Activated CD8-positive, alpha-beta memory T cell treated with anti-CD3 and anti-CD28 coated beads for 48 hours (primary cell): ENCODE measurements at places on chromosomes 3 and 15.

DNA sequence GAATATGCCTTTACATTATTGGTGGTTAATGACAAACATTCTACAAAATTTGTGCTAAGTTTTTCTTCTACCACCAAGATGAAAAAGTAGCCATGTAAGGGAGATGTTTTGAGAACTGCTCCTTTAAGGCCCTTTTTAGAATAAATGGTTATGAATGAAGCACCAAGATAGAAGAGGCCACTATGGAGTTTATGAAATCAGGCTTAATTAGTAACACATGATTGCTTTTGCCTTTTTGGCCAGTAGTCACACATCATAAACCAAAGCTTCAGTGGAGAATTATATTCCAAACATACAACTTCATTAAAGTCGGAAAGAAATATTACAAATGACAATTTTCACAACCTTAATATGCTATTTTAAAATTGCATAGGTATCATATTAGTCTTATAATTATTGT, 331.7 kb downstream of the RBMS3 start:
- no peak for DNase-seq

DNA sequence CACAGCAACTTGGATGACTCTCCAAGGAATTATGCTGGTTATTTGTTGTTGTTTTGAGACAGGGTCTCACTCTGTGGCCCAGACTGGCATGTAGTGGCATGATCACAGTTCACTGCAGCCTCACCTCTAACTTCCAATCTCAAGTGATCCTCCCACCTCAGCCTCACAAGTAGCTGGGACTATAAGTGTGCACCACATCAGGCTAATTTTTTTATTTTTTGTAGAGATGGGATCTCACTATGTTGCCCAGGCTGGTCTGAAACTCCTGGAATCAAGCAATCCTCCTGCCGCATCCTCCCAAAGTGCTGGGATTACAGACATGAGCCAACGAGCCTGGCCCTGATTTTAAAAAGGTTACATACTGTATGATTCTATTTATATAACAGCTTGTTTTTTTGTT, 63.0 kb downstream of the RBPMS2 start:
- no peak for DNase-seq

- DNase-seq: no peak
Measured at GRCh38 chr3:55431041-55431440, 56.1 kb downstream of the WNT5A start.

DNA sequence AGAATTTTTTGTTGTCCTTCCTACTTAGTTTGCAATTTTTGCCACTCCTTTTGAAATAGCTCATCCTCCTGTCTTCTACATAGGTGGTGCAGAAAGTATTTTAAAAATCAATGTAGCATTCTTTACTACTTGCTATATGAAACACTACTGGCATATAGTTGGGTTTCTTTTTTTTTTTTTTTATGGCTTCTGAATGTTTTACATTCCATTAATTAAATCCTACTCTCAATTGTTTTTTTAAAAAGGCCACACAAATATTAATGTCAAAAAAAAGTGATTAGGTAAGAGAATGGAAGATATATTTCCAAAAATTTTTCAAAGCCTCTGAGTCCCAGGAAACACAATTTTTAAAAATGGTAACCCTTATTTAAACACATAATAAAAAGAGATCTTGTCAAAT, 262.6 kb downstream of the MAGI1 start:
- DNase-seq: no peak

DNA sequence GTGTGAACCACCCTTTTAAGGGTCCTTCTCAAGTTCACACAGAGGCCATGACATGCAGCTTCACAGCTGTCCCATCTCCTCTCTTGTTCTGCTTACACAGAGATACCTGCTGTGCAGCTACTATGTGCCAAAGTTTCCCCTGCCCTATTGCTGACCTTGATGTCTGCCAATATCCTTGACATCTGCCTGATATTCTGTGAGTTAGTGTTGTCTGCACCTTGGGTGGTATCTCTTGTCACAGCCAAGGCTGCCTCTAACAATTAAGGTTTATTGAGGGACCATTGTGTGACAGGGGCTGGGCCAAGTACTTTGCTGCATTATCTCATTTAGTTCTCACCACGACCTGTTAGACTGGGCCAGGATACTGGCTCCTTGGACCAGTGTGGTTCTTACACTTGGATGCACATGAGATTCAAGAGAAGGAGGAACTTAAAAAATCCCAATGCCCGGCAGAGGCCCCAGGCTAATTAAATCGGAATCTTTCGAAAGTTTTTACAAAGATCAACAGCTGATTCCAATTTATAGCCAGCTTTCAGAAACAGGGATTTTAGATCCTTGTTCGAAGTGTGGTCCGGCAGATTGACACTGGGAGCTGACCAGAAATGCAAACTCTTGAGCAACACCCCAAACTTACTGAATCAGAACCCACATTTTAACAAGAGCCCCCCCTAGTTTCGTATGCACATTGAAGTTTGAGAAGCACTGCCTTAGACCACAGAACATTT, 178.6 kb downstream of the SATB1 start:
- no peak for DNase-seq

DNA sequence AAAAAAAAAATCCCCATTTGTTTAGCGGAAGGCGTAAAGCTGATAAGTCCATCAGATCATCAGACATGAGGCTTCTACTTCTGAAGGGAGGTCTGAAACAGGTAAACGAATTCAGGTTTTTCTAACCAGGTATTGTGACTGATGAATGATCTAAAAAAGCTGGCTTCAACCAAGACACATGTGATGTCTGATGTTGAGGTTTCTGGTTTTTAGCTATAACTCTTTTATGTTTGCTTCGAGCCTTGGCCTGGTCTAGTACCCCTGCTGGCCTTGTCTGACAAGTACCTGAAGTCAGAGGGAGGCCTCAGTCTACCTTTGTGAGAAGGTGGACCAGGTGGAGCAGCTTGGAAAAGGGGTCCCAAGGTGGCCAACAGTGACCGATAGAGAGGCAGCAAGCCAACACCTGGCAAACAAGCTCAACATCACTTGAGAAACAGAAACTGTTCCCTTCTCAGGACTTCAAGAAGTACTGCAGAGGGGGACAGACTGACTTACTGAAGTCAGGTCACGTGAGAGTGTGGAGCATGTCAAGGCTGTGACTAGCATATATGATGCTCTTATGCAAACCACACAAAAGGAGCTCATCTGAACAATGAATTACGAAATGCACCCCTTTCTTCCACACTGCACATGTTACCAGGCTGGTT, 33.0 kb upstream of the CA12 start:
- no peak for DNase-seq

GRCh38 chr3:138397983-138398382, 36.4 kb upstream of the ESYT3 start:
- no peak for DNase-seq

DNA sequence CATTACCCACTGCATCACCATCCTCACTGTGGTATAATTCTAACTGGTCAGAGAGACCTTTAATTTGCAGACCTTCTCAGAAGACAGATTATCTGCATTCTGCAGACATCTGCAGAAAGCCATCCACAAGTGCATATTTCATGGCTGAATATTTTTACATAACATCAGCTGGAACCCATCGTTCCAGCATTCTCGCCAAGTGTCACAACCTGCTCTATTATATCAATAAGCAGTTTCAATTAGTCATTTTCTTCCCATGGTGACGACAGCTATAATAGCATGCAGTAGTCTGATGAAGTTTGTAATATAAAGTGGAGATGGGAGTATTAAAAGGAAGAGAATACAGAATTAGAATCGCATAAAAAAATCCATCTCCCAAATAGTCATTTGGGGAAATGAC, 334.7 kb downstream of the FHIT start:
- no peak for DNase-seq

GRCh38 chr3:44511238-44511566, 33.7 kb upstream of the ZNF445 start:
- no peak for DNase-seq

DNA sequence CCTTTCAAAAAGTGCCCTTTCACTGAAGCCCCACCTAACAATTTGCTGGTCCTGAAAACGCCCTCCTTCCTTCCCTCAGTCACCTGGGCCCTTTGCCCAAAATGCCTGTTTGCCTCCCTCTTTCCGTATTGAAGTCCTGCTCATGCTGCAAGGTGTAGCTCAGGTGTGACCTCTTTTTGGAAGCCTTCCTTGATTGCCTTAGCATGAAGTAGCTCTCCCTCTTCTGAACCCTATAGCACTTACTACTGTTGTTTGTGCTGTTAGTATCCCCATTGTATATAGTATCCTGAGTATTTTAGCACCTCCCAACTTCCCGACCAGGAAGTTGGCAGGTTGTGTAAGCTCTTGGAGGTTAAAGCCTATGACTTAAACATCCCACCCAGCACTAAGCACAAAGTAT, 1.7 kb downstream of the PLS1 start:
- DNase-seq: no peak

GRCh38 chr15:28989239-28989830, 103.6 kb downstream of the APBA2 start:
- DNase-seq: no peak
